ENCODE measurements at places on chromosomes 16 and 17.
A peak's percentile ranks its signal among the peaks of the same experiment; 100 is the strongest.

DNA sequence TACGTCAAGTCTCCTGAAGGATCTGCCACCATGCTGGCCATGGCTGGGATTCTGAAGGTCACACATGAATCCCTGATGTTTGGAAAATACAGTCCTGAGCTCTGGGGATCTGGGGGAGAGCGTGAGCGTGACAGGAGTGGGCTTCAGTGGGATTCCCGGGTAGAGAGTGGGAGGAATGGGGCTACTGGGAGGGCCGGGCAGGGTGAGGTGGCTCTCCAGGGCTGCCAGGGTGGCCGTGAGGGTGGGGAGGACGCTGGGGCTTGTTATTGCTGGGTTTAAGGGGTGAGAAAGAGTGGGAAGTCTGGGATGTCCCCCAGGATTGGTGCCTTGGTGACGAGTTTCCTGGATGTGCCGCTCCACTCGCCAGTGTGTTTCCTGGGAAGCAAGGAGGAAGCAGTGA is 31.3 kb downstream of the FOXL1 start:
- no peak for DNase-seq

DNA sequence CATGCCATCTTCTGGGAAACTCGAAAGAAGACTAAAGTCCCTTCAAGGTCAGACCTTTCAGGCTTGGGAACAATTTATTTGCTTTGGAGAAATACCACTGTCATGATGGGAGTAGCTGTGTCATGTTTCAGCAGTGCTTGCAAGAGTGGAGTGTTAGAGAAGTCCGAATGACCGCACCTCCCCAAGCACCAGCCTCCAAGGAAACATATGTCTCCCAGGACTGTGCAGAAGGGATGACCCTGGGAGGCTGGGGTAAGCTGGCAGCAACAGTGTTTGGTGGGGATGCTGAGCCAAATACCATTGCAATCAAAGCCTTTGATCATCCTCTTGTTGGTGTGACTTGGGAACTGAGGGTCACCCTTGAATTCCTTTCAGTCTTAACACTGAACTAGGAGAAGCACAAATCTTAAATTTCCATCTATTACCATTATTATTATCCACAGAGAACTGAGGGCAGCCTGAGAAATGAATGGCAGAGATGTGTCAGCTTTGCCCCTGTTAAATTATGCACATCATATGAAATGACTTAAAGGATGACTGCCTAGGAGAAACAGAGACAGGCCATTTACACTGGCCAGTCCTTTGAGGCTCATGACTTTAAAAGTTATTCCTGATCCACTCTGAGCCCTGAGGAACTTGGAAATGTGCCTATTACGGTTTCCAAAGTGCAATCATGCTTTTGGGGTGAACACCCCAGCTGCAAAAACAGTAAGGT is 244.9 kb downstream of the CA10 start:
- no peak for DNase-seq

- no peak for DNase-seq
Measured at GRCh38 chr17:78774453-78774852, 7.6 kb downstream of the CYTH1 start.

DNA sequence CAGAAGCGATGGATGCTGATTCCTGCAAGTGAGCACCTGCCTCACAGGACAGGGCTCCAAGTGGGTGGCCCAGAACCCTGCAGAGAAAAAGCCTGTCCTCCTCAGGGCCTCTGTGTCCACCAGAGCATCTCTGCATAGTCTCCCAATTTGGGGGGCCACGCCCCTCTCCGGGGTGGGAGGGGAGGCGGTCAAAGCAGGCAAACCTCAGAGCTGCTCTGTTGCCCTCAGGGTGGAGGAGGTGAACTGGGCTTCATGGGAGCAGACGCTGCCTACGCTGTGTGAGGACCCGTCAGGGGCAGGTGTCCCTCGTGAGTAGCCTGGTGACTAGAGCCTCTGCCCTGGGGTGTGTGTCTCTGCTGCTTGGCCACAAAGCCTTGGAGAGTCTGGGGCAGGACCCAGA is 19.3 kb downstream of the TRPV2 start:
- no peak for DNase-seq

DNA sequence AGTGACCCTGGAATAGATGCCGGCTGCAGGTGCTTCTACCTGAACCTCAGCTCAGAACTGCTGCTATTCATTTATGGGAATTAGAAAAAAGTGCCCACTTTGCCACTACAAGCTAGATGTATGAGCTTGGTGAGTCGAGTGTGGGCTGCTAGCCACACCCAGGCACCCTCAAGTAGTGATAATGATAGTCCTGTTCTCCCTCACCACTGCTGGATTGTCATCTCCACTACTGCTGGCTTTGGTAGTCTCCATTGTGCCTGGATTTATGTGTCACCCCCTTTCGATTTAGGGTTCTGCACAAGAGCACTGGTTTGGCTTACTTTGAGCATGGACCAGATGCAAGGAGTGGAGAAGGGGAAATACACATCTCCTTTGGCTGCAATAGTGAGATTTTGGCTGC is 73.0 kb upstream of the N4BP1 start:
- DNase-seq = no peak

GRCh38 chr17:11094331-11094730 is 146.7 kb upstream of the SHISA6 start:
- no peak for DNase-seq

DNA sequence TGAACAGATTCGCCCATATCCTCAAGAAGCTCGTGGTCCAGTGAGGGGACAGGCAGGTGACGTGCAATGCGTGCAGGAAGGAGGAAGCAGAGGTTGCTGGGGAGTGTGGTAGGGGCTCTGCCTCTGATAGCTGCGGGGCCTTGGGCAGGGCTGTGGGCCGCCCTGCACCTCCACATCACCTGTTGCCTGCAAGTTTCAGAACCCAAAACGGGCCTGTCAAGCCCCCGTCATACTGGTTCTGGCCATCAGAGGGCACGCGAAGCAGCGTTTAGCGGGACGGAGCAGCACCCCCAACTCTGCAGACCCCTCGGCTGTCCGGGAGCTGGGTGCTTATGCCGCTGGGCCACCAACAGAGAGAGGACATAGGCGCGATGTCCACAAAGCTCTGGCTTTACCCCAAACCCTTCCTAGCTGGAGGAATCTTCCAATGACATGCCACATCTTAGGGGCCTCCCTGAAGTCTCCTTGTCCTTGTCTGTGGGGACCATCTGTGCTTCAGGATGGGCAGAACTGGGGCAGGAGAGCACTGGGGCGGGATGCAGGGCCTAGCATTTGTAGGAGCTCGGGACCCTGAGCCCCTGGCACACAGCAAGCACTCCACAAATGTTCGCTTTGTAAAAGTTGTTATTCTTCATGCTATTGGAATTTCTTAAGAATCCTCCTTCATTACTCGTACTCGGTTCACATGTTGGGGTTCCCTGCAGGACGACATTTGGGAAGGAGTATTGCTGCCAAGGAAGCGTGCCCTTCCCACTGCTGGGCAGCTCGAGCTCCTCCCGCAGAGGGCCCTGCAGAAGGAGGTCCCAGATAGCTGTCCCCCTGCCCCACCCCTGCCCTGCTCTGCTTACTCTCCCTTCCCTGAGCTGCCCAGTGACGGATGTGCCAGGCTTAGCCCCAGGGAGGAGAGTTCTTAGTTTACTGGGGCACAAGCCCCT is 64.3 kb downstream of the CNGB1 start:
- DNase-seq = no peak

DNA sequence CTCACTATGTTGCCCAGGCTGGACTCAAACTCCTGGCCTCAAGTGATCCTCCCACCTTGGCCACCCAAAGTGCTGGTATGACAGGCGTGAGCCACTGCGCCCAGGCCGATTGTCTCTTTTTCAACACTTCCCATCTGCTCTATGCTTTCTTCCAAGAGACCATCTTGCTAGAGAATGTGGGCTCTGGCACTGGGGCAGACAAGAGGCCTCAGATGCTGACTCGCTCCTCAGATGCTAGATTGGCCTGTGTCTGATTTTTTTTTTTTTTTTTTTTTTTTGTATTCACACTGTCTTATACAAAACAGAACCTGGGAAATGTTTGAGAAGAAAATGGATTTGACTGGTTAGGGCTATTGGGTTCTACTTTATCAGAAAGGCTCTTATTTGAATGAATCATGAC is 58.2 kb downstream of the CYB5D2 start:
- DNase-seq = no peak

DNA sequence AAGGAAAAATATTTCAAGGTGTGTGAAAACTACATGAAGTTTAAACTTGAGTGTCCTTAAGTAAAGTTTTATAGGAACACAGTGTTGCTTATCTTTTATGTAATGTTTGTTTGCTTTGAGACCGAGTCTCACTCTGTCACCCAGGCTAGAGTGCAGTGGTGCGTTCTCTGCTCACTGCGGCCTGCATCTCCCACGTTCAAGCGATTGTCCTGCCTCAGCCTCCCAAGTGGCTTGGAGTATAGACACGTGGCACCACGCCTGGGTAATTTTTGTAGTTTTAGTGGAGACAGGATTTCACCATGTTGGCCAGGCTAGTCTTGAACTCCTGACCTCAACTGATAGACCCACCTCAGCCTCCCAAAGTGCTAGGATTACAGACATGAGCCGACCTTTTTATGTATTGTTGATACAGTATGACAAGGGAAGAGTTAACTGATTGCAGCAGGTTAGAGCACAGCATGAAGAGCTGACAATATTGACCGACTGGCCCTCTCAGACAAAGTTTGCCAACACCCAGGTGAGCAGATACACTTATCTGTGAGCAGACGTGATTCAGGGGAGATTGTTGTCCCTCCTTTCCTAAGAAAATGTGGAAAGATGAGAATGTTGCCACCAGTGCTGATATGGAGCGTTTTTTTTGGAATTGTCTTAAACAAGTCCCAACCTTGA is 373.7 kb downstream of the WWOX start:
- DNase-seq = no peak

- no peak for DNase-seq
Measured at GRCh38 chr17:12964162-12964561, 53.7 kb downstream of the ELAC2 start.

DNA sequence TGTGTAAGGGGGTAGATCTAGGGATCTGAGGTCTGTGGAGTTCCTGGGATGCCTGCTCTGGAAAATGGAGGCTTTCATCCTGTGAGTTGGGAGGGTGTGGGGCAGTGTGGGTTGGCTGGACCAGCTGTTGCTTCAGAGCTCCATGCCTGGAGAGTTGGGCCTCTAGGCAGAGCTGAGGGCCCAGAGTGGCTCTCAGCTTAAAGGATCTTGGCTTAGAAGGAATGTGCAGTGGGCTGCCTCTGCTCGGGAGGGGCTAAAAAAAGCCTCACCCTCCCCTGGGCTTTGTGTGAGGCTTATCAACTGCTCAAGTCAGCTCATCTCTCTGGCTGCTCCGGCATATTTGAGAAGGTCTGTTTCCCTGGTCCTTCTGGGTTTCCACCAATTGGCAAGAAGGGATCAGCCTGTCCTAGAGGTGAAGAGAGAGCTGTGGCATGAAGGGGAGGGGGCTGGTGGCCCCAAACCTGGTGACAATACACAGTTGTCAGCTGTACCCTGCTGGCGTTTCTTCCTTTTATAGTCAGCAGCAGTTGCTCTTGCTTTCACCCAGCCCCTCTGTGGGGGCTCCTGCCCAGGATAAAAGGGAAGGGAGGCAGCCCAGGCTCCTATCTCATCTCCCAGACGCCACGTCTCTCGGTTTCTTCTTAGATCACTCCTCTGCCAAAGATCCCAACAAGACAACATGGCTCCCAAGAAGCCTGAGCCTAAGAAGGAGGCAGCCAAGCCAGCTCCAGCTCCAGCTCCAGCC is at the start of gene MYL4:
MYL4 (plus strand) TSS at position 605 of the 745 bp plus-strand sequence; CDS start at position 680, 75 bp downstream.
- no peak for DNase-seq

DNA sequence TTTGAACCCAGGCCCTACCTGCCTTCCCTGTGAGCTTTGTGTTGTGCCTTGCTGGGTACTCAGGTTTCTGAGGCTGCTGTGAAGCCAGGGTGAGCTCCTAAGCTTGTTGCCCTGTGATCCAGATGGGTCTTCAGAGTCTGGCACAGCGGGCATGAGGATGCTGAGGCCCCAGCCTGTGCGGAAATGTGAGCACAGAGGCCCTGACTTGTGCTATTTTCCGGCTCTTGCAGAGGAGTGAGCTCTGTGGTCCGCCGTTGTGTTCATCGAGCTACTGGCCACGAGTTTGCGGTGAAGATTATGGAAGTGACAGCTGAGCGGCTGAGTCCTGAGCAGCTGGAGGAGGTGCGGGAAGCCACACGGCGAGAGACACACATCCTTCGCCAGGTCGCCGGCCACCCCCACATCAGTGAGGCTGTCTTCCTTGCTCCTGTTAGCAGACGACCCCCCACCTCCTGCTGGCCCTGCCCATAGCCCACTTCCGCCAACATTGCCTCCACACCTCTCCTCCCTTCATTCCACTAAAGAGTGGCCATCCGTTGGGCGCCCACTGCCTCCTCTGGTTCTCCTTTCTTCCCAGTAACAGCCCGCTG is 2.7 kb downstream of the PHKG2 start:
- no peak for DNase-seq

DNA sequence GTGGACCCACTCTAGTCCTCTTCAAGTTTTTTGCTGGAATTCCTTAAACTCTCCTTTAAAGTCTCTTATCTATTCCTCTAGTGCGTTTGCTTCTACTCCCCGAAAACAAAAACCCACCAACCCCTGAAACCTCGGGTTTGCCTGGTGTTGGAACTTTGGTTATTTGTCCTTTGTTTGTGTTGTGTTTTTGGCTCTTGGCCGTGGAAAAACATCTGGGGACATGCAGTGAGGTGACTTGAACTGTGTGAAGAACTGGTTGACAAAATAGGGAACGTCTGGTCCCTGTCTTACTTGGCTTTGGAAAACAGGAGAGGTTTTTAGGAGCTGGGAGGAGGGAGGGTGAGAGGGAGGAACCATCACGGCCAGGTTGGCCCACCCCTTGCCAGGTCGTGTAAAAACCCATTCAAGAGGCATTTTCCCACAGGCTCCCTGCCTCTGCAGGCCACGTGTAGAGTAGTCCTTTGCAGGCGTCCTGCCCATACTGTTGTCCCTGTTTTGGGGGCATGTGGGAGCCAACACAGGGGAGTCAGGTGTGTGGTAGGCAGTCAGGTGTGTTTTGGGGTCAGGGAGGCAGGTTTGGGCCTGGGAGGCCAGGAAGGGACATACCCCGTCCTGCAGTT is 169.3 kb downstream of the RAB11FIP4 start:
- DNase-seq = no peak

DNA sequence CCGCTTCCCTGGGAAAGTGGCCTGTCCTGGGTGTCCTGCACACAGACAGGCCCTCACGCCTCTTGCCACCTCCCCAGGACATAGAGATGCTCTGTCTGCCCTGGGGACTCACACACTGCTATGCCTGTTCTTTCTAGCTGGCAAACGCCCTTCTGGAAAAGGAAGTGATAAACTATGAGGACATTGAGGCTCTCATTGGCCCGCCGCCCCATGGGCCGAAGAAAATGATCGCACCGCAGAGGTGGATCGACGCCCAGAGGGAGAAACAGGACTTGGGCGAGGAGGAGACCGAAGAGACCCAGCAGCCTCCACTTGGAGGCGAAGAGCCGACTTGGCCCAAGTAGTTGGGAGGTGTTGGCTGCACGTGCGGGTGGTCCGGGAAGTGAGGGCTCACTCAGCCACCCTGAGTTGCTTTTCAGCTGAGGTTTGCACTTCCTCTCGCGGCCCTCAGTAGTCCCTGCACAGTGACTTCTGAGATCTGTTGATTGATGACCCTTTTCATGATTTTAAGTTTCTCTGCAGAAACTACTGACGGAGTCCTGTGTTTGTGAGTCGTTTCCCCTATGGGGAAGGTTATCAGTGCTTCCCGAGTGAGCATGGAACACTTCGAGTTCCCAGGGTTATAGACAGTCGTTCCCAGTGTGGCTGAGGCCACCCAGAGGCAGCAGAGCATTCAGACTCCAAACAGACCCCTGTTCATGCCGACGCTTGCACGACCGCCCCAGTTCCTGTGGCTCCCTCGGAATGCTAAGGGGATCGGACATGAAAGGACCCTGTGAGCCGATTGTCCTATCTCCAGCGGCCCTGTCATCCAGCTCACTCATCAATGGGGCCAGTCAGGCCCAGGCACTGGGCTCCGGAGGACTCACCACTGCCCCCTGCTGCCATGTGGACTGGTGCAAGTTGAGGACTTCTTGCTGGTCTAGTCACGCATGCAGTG is 3.5 kb upstream of the RPL13 start:
- DNase-seq = peak; percentile 3

- no peak for DNase-seq
Measured at GRCh38 chr16:23704772-23705516, 8.1 kb downstream of the ERN2 start.

Measured in NCI-H1048 (cell line).